Fibroblast of skin of right biceps (primary cell): ENCODE measurements at places on chromosomes 13 and 19.

GRCh38 chr13:73450583-73450982 is 391.8 kb downstream of the KLF5 start:
- no peak for DNase-seq

DNA sequence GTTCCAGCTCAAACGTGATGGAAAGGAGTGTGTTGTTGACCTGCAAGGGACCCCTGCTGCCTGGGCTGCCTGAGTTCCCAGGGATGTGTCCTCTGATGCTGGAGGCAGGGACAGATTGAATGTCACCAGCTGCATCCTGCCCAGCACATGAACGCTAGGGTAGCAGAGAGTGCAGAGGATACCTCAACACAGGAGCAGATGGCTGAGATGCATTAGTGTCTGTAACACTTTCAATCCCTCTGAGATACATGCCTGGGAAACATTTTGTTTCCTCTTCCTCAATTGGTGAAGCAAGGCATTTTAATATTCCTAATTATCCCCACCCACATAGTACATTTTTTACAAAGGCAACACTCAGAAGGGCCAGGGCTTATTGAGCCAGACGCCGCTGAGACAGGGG is 106.4 kb upstream of the UBL3 start:
- DNase-seq, result no peak

DNA sequence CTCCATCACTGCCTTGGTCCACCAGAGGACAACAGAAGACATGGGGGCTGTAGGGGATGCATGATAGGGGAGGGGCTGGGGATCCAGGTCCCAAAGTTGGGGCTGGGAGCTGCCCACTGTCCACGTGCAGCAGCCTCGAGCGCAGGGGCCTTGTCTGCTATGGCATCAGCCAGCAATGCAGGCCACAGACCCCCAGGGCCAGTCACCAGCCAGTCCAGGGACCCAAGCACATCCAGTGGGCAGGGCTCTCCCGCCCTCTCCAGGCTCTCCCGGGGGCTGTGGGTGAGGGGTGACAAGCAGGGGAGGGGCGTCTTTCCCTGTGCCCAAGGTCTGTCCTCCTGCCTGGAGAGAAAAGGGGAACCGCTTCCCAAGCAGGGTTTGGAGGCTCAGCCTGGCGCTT is 32.8 kb downstream of the PEPD start:
- DNase-seq, result no peak

- no peak for DNase-seq
Measured at GRCh38 chr19:8045872-8046568, 6.5 kb upstream of the CCL25 start.

DNA sequence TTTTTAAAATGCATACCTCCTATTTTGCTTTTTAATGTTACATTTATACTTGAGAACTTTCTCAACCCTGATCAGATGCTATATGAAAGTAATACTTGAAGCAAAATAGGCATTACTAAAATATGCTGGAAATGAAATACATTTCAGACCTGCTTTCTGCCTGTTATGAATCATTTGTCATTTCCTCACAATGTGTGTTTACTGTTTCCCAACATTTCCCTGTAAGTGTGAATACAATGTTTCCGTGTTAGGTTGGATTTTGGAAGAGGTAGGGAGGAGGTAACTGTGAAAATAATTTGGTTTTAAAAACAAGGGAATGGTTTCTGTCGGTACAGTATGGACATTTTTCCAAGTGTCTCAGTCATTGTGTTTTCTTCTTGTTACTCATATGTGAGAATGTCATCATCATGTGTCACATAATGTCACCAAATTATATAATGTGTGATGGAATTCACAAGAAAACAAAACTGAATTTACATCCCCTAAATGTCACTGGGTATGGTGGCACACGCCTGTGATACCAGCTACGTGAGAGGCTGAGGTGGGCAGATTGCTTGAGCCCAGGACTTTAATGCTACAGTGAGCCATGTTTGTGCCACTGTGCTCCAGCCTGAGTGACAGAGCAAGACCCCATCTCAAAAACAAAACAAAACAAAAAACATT is 43.0 kb downstream of the ZAR1L start:
- no peak for DNase-seq

GRCh38 chr13:32107474-32107873 is 75.9 kb downstream of the FRY start:
- no peak for DNase-seq

- peak; percentile 95 for DNase-seq
Measured at GRCh38 chr19:31340042-31341025, 8.9 kb downstream of the TSHZ3 start.

DNA sequence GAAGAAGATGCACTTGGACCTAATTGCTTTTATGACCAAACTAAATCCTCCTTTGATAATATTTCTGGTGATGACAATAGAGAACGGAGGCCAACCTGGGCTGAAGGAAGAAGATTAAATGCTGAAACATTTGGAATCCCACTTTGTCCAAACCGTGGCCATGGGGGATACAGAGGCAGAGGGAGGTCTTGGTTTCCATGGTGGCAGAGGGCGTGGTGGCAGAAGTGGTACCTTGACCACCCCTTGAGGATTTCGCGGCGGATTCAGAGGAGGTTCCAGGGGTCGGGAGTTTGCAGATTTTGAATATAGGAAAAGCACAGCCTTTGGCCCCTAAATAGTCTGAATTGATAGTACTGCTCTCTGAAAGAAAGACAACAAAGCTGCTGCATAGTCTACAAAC is 7.2 kb upstream of the LILRB3 start:
- no peak for DNase-seq

- peak; percentile 1 for DNase-seq
Measured at GRCh38 chr19:44003461-44004009, 778 bp downstream of the ZNF230 start.

DNA sequence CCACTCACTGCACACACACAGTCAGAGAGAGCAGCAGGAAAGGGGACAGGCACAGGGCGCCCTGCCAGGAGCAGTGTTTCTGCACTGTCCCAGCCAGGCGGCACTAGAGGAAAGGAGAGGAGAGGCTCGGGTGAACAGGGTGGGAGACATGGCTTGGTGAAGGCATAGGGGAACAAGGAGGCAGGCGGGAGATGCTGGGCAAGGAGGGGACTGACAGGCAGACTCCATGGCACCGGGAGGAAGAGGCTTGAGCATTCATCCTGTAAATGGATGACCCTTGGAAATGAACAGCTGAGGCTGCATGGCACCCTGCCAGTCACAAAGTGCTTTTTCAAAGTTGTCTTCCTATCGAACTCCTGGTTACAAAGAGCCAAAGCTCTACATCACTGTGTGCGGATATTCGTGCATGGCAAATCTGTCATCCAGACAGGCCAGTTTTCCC is 22.4 kb downstream of the MED26 start:
- DNase-seq, result no peak

GRCh38 chr13:59898066-59898465 is 265.7 kb downstream of the DIAPH3 start:
- DNase-seq, result no peak

DNA sequence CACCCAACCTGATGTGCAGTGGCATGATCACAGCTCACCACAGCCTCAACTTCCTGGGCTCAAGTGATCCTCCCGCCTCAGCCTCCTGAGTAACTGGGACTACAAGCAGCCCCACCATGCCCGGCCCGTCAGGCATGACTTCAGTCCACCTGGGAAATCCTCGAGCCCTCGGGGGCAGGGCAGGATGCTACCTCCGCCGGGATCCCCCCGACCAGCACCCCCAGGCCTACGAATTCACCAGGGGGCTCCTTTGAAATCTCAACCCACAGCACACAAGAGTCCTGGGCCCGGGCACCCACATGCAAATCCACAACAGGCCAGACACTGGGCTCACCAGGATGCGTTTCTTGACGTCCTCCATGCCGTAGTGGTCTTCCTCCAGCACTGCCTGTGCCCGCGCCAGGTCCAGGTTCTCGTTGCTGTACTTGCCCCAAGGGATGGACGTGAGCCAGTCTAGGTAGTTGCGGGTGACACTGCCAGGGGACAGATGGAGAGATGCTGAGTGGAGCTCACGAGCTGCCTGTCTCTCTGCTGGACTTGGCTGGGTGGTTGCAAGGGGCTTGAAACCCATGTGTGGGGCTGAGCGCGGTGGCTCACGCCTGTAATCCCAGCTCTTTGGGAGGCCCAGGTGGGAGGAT is 10.5 kb downstream of the RPL36 start:
- no peak for DNase-seq

GRCh38 chr13:106286811-106287210 is 248.7 kb downstream of the EFNB2 start:
- no peak for DNase-seq

GRCh38 chr13:106099765-106100164 is 435.7 kb downstream of the EFNB2 start:
- DNase-seq, result peak; percentile 46

- no peak for DNase-seq
Measured at GRCh38 chr13:26465514-26465913, 92.0 kb upstream of the WASF3 start.

GRCh38 chr13:28753208-28753892 is 34.6 kb upstream of the SLC46A3 start:
- DNase-seq, result peak; percentile 95
